ENCODE measurements at places on chromosomes 5 and 9.

GRCh38 chr9:120156376-120156775 is 423.6 kb downstream of the CDK5RAP2 start:
- DNase-seq, result no peak
- H3K36me3 ChIP-seq, result no peaks in the 10 kb centered on the region
- no peaks in the 10 kb centered on the region for H3K4me1 ChIP-seq
- H3K27ac ChIP-seq, result no peak overlapping the region
- no peak overlapping the region for H3K4me3 ChIP-seq

DNA sequence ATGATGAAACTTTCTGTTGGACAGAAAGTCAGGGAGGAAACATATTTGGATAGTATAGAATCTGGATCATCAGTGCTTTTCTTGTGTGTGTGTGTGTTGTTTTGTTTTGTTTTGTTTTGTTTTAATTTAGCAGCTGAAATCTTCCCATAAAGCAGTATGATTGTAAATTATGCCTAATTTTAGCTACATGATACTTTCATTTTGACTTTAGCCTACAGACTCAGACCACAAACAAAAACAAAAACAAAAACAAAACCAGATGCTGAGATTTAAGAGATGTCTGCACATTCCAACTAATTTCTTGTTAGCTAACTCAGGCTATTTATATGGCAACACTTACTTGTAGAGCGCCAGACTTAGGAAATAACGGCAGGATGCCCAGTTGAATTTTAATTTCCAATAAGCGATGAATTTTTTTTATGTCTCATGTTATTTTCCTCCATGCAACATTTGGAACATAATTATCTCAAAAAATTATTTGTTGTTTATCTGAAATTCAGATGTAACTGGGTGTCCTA is 119.5 kb upstream of the TRPC7 start:
- H3K27me3 ChIP-seq, result peaks cover 3% of the 10 kb centered on the region
- no peak for DNase-seq
- H3K27ac ChIP-seq, result no peak overlapping the region
- H3K4me1 ChIP-seq, result no peaks in the 10 kb centered on the region

- H3K4me3 ChIP-seq, result peak overlapping the region; percentile 35
- H3K27me3 ChIP-seq, result no peaks in the 10 kb centered on the region
- no peak for DNase-seq
- peak overlapping the region; percentile 23 for H3K27ac ChIP-seq
Observed at GRCh38 chr5:62256161-62257019, 49.6 kb upstream of the KIF2A start.

DNA sequence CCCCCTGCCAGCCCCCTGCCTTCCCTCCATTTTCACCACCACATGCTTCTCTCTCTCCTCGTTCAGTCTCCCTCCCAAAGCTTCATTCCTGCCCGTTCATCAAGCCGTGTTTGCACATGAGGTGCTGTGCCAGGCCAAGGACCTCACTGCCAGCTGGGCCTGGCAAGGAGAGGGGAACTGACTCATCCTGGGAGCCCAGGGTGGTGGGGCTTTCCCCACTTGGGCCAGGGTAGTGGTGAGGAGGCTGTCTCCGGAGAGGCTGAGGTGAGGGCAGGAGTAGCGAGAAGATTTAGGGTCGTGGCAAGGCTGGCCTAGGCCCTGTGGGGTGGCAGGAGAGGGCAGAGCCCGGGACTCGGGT is 30.4 kb upstream of the NOTCH1 start:
- DNase-seq, result no peak
- peak overlapping the region; percentile 55 for H3K27ac ChIP-seq
- no peak overlapping the region for H3K4me3 ChIP-seq
- no peaks in the 10 kb centered on the region for H3K27me3 ChIP-seq
- no peaks in the 10 kb centered on the region for H3K36me3 ChIP-seq
- peaks cover 18% of the 10 kb centered on the region for H3K4me1 ChIP-seq

DNA sequence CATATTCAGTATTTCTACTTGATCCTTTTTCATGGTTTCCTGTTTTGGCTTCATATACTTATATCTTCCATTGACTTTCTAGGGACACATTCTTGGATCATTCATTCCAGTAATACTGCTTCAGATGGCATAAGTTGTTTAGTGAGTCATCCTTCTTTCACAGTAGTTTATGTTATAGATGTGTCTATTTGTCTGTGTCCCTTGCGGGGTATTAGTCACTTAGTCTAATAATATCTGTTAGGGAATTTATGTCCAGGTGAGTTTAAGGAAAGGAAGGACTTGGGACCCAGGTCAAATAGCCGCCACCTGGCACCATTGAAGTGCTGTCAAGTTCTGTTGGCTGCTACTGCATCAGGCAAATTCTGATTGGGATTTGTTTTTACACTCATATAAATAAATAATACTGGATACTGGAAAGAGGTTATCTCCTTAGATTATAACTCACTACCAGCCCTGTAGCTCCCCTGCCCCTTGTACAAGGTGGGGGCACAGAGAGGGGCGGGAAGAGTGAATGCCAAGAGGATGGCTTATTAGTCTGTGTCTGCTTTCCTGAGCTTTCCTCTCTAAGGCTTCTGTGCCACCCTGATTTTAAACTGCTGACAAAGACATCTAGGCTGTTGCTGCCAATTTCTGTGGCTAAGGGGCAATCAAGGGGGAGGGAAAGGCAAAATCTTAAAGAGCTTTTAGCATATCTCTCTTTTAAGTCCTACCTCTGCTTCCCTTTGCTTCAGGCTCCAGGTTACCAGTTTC is 64.9 kb downstream of the CDC42SE2 start:
- H3K4me1 ChIP-seq, result no peaks in the 10 kb centered on the region
- no peak overlapping the region for H3K4me3 ChIP-seq
- DNase-seq, result no peak
- peaks cover 13% of the 10 kb centered on the region for H3K36me3 ChIP-seq

DNA sequence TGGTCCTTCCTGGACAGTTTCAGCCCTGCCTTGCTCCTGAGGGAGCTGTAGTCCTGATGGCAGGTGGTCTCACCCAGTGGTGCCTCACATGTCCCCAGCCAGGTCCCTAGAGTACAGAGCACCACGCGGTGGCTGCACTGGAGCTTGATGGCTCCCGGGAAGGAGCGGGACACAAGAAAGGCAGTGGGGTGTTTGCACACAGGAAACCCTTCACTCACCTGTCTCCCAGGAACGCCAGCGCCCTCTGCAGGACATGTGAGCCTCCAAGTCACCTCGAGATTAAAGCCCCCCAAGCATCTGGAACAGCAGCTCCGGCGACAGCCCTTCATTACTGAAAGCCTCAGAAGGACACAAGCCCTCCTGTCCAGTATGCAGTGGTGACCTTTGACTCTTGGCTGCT is 19.9 kb upstream of the TMEM250 start:
- no peaks in the 10 kb centered on the region for H3K36me3 ChIP-seq
- H3K4me3 ChIP-seq, result no peak overlapping the region
- no peaks in the 10 kb centered on the region for H3K27me3 ChIP-seq
- no peaks in the 10 kb centered on the region for H3K4me1 ChIP-seq

DNA sequence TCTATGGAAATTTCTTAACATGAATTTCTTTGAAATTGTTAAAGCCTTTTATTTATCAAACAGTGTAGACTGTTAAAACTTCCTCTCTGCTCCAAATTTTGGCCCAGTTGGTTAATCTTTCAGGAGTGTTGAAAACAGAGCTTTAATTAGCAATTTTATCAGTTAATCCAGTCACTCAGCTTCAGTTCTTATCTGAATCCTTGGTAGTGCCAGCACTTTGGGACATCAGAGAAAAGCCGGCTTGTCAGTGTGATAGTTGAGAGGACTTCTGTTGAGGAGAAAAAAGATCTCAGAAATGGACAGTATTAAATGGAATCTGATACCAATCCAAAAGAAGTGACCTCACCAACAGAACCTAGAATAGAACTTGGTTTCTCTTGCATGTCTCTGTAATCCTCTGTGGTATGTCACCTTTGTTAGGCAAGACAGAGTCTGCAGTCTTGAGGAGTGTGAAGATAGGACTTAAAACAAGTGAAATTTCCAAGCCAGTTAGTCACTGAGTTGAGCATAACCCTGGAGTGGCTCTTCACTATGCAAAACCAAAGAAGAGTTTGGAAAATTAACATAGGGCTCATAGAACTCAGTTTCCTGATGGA is 251.8 kb downstream of the NNT start:
- no peak for DNase-seq
- no peak overlapping the region for H3K27ac ChIP-seq
- no peaks in the 10 kb centered on the region for H3K27me3 ChIP-seq
- no peak overlapping the region for H3K4me3 ChIP-seq
- H3K36me3 ChIP-seq, result no peaks in the 10 kb centered on the region
- no peaks in the 10 kb centered on the region for H3K4me1 ChIP-seq

- no peak overlapping the region for H3K4me3 ChIP-seq
- no peak for DNase-seq
- H3K27ac ChIP-seq, result peak overlapping the region; percentile 36
- no peaks in the 10 kb centered on the region for H3K27me3 ChIP-seq
Observed at GRCh38 chr5:151202381-151203139, 21.3 kb downstream of the CCDC69 start.

GRCh38 chr5:58056546-58056945 is 403.3 kb downstream of the PLK2 start:
- H3K27me3 ChIP-seq, result no peaks in the 10 kb centered on the region
- no peaks in the 10 kb centered on the region for H3K36me3 ChIP-seq
- no peak overlapping the region for H3K27ac ChIP-seq
- no peaks in the 10 kb centered on the region for H3K4me1 ChIP-seq

DNA sequence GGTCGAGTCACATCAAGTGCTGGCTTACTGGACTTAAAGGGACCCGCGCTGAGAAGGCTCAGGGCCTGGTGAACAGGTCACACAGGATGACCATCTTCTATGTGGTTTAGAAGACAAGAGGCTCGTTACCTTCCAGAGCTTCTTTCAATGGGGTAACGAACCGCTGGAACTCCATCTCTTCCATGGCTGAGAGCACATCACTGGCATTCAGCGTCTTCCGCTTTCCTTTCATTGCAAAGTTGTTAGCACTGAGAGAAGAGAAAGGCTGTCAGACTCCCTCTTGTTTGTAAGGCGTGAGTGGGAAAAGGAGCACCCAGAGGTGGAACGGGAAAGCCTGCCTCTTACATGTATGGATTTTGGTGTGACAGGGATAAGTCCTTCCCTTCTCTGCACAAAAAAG is 994 bp downstream of the POLE3 start:
- H3K27ac ChIP-seq, result peak overlapping the region; percentile 97
- H3K27me3 ChIP-seq, result no peaks in the 10 kb centered on the region
- no peak for DNase-seq
- H3K4me1 ChIP-seq, result peaks cover 26% of the 10 kb centered on the region

DNA sequence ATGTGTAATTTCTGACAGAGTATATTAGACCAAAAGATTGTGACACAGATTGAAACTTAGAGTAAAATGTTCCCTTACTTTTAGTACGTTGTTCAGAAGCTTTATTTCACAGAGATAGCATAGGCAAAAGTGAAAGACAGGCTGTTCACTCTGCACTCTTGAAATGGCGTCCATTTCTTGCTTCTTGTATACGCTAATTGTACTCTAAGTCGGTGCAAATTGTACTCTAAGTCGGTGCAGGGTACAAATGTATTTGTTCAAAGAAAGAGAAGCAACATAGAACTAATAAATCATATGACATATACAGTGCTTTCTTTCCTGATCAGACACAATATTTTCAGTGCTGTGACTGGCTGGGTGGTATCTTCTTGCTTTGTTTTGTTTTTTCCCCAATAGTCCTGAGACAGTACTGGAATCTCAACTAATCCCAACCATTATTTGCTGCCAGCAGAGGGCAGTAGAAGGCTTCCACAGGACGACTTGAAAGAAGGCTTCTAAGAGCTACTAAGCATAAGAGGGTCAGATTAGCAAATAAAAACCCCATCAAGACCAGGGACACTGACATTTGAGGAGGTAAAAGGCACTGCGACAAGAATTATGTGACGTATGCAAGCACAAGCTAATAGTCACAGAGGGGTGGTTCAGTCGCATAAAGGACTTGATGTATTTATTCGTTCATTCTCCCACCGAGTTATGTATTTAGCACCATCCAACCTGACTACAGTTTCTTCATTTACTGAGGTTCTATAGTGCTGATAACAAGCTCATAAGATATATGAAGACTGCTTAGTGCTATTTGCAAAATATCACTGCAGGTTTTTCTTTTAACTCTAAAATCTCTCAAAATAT is 831.8 kb downstream of the TAF11L14 start:
- no peak overlapping the region for H3K27ac ChIP-seq
- H3K4me3 ChIP-seq, result no peak overlapping the region
- DNase-seq, result peak; percentile 45
- no peaks in the 10 kb centered on the region for H3K36me3 ChIP-seq
- no peaks in the 10 kb centered on the region for H3K27me3 ChIP-seq

- 0 out of 2 replicates have a peak, but pooled peaks cover 2% of the 10 kb centered on the region for H3K4me1 ChIP-seq
- H3K27me3 ChIP-seq, result no peaks in the 10 kb centered on the region
- no peaks in the 10 kb centered on the region for H3K36me3 ChIP-seq
- H3K27ac ChIP-seq, result no peak overlapping the region
Observed at GRCh38 chr9:82991671-82992070, 71.3 kb downstream of the RASEF start.

DNA sequence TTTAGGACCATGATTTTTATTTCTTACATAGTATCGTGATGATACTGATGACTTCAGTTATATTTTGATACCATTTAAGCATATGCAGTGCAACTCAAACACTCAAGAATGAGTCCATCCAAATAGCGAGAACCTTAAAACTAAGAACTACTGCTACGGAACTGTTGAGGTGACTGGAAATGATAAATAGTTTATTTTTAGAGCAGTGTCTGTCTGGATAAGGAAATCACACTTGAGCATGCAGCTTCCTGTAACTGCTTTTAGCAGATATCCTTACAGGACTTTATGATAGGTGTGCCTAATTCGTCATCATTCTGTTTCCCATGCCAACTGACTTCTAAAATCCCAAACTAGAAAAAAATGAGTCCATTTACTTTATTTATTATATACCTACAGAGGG is 85.5 kb downstream of the ADGRV1 start:
- no peak overlapping the region for H3K27ac ChIP-seq
- DNase-seq, result no peak
- H3K4me3 ChIP-seq, result no peak overlapping the region
- H3K4me1 ChIP-seq, result no peaks in the 10 kb centered on the region
- H3K27me3 ChIP-seq, result no peaks in the 10 kb centered on the region

DNA sequence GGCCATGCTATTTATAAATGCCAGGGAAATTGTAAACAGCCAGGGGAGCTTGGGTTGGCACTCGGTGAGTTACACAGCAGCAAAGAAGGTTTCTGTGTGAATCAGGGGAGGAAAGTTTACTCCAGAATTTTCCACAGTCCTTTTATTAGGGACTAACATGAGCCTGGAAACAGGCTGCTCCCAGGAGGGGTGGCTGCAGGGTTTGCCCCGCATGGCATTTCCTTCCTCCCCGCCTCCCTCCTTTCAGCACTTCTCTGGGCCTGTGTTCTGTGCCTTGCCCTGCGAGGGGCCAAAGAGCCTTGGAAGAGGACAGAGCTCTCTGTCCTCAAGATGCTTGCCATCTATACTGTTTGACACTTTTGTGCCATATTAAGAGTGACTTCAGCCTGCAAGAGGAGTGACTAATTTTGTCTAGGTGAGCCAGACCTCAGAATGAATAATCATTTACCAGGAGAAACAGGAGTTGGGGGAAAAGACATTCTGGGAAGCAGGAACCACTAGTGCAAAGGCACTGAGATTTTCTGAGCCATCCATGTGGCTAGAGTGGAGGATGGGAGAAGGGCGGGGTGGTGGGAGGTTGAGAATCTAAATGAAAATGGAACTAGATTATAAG is 1.8 kb downstream of the GSN start:
- no peaks in the 10 kb centered on the region for H3K36me3 ChIP-seq
- no peak overlapping the region for H3K4me3 ChIP-seq
- H3K4me1 ChIP-seq, result no peaks in the 10 kb centered on the region

- peaks cover 30% of the 10 kb centered on the region for H3K4me1 ChIP-seq
- no peaks in the 10 kb centered on the region for H3K27me3 ChIP-seq
- H3K27ac ChIP-seq, result peak overlapping the region; percentile 22
- peaks cover 45% of the 10 kb centered on the region for H3K36me3 ChIP-seq
Observed at GRCh38 chr9:33472171-33472880, 1.4 kb downstream of the NOL6 start.

- H3K4me1 ChIP-seq, result no peaks in the 10 kb centered on the region
- no peak overlapping the region for H3K4me3 ChIP-seq
- no peaks in the 10 kb centered on the region for H3K27me3 ChIP-seq
- no peaks in the 10 kb centered on the region for H3K36me3 ChIP-seq
- DNase-seq, result no peak
- no peak overlapping the region for H3K27ac ChIP-seq
Observed at GRCh38 chr5:172868436-172868923, 34.4 kb downstream of the ERGIC1 start.
